ENCODE measurements at places on chromosomes 6 and 20.

- DNase-seq, result peak; percentile 50
Measured at GRCh38 chr6:101918471-101918870, 525.0 kb downstream of the GRIK2 start.

- DNase-seq, result no peak
Measured at GRCh38 chr6:18416341-18416679, 29.2 kb downstream of the RNF144B start.

DNA sequence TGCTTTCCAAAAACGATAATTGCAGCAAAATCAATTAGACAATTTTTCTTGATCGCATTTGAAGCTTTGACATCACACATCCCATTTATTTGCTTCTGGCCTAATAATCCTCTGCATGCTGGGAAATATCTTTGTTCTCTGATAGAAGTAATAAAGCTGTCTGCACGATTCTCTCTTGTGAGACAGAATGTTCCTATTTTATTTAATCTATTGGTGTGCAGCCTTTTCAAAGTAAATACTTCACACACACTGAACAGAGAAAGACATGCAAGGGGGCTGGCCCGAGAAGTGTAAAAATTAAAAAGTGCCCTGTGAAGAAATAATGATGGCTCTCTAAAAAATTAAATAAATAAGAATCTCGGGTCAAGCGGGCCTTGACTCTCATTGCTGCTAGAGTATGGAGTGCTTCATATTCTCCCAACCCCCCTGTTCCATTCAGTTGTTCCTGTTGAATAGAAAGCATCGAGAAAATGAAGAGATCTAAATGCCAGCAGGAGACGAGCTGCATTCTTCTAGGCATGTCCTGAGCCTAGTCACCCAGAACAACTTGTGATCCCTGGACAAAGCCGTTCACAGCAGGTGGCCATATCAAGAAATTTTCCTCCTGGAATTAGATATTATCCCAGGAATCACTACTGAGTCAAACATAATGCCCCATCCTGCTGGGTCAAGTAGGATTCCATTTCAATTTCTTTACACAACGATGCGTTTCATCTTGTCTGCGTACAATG is 625.9 kb upstream of the EPHA7 start:
- DNase-seq, result no peak

- DNase-seq, result no peak
Measured at GRCh38 chr20:62830251-62830650, 13.4 kb downstream of the COL9A3 start.

DNA sequence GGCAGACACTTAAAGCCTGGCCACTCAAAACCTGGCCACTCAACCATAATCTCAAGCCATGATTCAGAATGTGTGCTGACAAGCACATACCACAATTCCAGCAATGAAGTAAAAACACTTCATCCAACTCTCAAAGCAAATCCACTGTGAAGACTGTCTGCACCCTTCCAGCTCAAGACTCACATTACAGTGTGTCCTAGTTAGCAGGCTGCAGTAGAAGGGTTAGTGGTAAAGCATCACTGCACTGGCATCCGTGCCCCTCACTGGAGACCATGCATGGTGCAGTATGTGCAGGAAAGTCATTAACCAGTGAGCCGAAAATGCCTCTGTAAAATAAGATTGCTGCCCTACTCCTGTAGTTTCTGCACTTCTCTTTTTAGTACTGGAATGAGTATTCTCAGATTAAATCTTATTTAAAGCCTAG is 43.4 kb downstream of the SLC23A2 start:
- no peak for DNase-seq

DNA sequence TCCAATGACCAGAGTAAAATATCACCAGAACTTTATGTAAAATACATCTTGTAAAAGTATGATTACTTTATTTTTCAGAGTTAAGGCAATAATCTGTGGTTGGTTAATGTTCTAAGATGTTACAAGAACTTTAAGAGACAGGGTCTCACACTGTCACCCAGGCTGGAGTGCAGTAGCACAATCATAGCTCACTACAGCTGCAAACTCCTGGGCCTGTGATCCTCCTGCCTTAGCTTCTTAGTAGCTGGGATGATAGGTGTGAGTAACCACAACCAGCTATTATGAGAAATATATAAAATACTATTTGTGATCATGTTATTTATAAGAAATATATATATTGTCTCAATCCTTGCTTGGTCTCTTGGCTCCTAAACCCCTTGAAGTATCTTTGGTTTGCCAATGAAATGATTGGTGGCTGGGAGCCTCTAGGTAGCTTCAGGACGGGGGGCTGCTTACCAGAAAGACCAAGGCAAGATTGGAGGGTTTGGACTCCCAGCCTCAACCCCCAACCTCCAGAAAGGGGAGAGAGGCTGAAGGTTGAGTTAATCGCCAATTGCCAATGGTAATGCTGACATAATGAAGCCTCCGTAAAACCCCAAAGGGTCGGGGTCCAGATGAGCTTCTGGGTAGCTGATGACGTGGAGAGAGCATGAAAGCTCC is 15.4 kb downstream of the SOD2 start:
- no peak for DNase-seq

DNA sequence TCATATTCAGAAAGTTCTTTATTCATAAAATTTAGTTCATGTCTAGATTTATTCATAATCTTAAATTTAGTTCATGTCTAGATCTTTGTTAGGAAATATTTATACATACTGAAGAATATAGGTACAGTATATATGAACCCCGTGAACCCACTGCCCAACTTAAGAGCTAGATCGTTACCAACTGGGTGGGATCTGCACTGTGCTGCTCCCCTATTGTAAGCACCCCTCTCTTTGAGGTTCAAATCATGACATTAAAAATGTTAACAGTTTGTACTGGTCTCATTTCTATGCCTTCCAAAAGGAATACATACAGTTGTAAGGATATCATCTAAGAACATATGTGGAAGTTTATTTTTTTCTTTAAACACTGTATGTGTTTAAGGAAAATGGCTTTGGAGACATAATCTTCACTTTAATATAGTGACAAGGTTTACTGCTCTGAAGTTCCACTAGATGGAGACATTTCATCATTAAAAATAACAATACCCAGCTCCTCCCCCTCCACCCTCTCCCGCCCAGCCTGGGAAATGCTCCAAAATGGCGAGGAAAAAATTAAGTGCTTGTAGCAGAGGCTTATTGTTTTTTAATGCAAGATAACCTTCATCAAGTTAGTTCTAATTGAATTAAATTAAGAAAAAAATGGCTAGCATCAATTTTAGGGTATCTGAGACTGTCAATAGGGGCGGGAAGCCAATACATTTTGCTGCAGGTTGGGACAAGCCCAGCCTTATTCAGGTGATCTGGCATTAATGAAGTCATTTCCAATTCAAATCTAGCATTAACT is 104.1 kb upstream of the TRAF3IP2 start:
- DNase-seq, result peak; percentile 73

- no peak for DNase-seq
Measured at GRCh38 chr6:12150812-12151432, 138.8 kb downstream of the HIVEP1 start.

- no peak for DNase-seq
Measured at GRCh38 chr20:41314386-41314785, 3.1 kb downstream of the ZHX3 start.

GRCh38 chr6:165799391-165800153 is 136.5 kb upstream of the PDE10A start:
- peak; percentile 38 for DNase-seq

GRCh38 chr20:19765266-19765665 is 7.2 kb downstream of the RIN2 start:
- no peak for DNase-seq

- DNase-seq, result peak; percentile 88
Measured at GRCh38 chr6:7261032-7261841, 51.8 kb downstream of the SSR1 start.

- no peak for DNase-seq
Measured at GRCh38 chr6:121616406-121616805, 181.0 kb downstream of the GJA1 start.

- DNase-seq, result no peak
Measured at GRCh38 chr6:14795451-14795850, 450.4 kb upstream of the JARID2 start.

- no peak for DNase-seq
Measured at GRCh38 chr6:77124604-77125003, 338.7 kb downstream of the HTR1B start.

DNA sequence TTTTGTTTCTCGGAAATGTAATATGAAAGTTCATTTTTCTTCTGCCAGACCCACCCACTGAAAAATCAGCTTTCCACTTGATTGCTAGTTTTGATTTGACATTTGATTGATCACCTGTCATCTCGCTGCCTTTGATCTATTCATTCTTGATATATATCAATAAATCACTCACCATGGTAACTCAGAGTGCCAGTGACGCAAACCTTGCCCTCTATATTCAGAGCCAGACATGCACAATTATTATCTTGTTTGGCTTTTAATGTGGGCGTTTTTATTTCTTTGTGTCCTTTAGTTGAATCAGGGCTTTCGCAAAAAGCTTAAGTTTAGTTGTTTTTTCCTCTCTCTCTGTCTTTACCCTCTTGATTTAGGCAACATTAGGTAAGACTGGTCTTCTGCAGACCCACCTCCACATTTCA is 2.0 kb downstream of the TSHZ2 start:
- no peak for DNase-seq

GRCh38 chr6:25311331-25311840 is 32.2 kb downstream of the CARMIL1 start:
- peak; percentile 78 for DNase-seq

DNA sequence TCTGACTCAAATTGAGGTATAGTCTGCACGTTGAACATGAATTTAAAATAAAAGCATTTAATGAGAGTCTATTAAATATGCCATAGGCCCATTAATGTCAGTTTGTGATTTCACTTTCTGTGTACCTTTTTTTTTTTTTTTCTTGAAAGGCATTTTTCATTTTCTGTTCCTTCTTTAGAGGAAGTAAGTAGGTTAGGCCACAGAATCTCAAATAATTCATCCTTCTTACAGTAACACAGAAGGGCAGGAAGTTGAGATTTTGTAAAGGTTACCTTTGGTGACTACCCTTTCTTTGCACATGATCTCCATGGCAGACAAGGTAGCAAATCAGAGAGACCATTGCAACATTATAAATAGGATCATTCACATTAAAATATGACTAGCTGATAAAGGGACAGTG is 9.6 kb downstream of the L3MBTL3 start:
- DNase-seq, result no peak

DNA sequence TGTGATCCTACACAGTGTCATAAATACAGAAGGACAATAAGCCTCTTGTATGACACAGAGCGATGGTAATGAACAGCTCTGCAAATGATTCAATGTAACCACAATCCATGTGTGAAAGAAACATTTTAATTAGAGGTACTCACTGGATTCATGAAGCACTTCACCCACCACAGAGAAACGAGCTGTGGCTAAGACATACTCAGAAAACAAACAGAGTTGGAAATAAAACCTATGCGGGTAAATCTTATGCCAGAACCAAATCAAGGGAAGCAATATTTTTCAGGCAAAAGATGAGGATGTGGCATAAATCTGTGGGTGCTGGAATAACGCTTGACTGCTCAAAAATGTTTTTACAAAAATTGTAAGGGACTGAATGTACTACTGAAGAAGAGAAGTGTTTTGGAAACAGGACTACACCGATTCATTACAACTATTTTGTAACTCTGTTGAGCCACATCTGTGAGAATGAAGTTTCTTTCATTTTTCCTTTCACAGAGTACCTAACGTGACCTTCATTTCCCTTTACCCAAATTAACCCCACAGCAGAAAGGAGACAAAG is 112.1 kb downstream of the WDR27 start:
- peak; percentile 19 for DNase-seq

DNA sequence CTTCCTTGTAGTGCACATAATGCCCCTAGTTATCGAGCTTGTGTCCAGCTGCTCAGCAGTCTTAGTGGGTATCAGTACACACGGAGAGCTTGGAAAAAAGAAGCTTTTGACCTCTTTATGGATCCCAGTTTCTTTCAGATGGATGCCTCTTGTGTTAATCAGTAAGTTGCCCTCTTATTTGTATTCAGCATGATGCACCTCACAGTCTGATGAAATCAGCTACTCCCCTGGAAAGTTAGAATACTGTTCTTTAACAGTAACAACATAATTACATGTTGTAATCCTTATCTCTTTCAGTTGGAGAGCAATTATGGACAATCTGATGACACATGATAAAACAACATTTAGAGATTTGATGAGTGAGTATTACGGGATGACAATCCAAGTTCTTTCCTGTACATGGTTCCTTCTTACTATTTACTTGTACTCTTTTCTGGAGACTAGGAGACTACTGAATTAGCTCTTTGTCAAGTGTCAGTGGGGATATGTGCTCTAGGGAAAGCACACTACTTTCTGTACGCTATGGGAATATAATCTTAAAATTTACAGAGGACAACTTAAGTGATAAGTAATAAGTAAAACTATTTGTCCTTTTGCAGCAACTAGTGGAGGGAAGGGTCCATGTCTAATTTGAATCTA is 39.1 kb downstream of the PGM3 start:
- DNase-seq, result no peak

GRCh38 chr6:53041356-53041755 is 23.8 kb upstream of the FBXO9 start:
- peak; percentile 88 for DNase-seq

- peak; percentile 27 for DNase-seq
Measured at GRCh38 chr6:130520221-130520620, 154.4 kb downstream of the TMEM200A start.

DNA sequence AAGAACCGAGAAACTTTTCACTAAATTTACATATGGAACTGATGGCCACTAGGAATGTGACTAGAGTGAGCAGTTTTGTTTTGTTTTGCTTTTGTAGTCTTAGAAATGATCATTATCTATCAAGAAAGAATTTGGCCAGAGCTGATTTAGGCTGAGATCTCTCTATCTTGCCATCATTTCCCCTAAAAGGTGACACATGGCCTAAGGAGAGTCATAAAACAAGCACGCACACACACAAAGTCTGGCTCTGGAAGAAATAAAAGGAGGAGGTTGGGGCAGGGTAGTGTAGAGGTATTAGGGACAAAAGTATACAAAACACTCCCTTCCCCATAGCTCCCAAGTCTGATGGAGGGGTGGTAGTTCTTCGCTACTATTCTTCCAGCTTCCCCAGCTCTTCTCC is 56.4 kb downstream of the RIPOR2 start:
- peak; percentile 19 for DNase-seq

- peak; percentile 61 for DNase-seq
Measured at GRCh38 chr20:46070215-46070900, 19.4 kb downstream of the NCOA5 start.

- no peak for DNase-seq
Measured at GRCh38 chr20:57107208-57107607, 159.2 kb downstream of the BMP7 start.

DNA sequence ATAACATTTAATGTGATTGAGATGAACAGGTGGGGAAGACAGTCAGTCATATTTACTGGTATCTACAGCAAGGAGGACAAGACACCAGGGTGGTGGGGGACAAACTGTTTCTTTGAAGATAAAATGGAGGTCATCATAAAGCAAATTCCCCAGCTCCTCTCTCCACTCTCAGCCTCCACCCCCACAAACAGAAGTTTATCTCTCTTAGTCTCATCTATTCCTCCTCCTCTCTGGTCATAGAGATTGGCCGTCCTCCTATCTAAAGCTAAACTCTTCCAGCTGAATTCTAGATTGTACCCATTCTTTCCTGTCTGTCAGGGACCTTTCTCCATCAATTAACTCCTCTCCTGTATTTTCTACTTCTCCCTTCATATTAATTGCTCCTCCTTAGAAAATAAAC is 71.1 kb downstream of the KIF6 start:
- DNase-seq, result no peak
